ENCODE measurements at places on chromosomes 5 and 9. TPM values are rescaled to one million over a fixed set of nuclear protein-coding genes. Genes with fewer than 3 reads are reported as not detected.

Gene RASGRF2
- 4.9 TPM for polyA plus RNA-seq

Gene DTWD2
- 3.7 TPM for polyA plus RNA-seq

DNA sequence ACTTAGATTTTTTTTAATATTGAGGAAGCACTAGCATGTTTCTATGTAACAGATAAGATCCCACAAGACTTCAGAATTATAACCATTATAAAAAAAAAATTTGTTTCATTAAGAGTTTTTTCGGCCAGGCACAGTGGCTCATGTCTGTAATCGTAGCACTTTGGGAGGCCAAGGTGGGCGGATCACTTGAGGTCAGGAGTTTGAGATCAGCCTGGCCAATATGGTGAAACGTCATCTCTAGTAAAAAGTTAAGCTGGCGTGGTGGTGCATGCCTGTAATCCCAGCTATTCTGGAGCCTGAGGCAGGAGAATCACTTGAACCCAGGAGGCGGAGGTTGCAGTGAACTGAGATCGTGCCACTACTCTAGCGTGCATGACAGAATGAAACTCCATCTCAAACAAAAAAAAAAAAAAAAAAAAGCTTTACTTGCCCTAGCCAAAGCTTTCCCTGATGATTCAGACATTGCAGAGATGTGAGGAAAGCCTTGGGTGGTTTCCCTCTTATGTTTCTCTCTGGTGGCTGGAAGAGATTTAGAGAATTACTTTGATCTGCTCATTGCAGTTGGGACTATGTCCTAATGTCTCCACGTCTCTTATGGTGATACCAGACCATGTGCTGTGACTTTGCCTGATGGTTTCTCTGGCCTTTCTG lies 65.4 kb downstream of the EGFLAM start:
- no peak for DNase-seq

DNA sequence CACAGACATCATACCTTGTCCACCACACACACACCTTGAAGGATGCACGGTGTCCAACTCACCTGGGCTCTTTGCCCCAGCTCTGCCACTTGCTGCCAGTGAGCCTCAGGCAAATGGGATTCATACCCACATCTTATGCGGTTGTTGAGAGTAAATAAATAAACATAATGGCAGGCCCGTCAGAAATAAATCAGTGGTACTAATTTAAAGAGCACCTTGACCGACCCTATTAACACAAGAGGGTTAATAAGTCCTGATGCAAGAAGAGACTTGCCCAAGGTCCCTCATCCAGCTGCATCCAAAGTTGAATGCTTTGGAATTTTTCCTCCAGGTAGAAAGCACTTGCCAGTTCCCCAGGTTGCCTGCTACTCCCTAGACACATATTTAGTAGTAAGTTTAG lies 11.6 kb upstream of the AKNA start:
- no peak for DNase-seq

DNA sequence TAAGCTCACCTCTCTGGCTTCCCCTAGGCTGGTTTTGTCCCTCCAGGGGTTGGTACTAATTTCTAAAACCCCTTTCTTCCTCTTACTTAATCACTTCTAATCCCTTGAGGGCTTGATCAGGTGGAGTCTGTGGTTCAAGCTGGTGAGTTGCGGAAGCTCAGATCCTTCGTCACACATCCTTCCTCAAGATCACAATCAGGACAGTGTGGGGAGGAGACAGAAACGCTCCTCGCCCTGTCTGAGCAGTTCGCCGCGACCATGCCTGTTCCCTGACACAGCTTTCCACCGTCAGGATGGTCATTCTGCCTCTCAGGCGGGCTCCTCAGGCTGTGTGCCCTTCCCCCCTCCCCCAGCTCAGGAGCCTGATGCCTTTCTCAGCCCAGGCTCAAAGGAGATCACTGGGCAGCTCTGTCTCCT lies 24.3 kb downstream of the CPLX2 start:
- no peak for DNase-seq

- no peak for DNase-seq
These were observed 80.1 kb downstream of the NLN start for GRCh38 chr5:65802080-65802479.

- no peak for DNase-seq
These were observed 439 bp downstream of the SSBP2 start for GRCh38 chr5:81750308-81751008.

DNA sequence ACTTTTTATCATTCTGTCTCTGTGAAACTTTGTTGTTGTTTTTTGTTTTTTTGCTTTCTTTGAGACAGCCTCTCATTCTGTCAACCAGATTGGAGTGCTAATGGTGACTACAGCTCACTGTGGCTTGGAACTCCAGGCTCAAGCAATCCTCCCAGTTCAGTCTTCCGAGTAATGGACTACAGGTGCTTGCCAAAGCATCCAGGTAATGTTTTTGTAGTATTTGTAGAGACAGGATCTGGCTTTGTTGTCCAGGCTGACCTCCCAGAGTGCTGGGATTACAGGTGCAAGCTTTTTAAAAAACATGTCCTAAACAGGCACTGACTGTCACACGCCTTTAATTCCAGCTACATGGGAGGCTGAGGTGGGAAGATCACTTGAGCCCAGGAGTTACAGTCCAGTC lies 235.1 kb downstream of the MEF2C start:
- no peak for DNase-seq

DNA sequence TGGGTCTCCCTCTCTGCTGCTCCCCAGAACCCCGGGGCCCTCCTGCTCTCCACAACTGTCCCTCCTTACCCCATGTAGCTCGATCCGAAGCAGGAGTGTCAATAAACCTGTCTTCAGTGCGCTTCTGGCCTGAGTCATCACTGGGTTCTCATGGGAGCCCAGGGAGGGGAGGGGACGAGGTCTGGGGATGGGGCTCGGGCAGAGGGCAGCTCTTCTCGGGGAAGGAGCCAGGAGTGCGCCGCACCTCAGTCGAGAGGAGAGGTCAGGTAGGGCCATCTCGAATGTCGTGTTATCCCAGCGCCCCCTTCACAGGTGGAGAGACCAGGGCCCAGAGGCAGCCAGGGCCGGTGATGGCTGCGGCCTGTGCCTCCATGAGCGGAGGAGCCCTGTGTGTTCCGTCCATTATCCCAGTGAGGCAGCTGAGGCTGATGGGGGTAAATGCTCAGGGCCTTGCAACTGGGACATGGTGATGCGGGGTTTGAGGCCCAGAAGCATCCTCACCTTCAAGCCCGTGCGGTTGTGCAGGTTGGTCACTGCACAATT lies 52.1 kb downstream of the LRSAM1 start:
- DNase-seq: no peak

DNA sequence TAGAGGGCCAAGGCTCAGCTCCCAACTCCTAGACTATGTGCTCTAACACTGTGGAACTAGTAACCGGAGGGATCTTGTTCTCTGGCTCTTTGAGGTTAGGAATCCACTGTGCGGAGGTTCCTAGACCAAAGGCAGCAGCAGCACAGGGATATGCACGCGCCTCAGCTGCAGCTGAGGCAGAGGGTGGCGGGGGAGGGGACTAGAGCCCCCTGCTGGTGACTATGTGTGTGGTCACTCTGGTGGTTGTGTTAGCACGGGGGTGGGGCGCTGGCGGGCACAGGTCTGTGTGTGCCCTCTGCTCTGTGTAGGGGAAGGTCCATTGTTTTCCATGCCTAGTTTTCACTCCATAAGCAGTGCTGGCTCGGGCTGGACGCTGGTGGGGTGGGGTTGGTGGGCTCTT lies 458.0 kb upstream of the IZUMO3 start:
- no peak for DNase-seq

DNA sequence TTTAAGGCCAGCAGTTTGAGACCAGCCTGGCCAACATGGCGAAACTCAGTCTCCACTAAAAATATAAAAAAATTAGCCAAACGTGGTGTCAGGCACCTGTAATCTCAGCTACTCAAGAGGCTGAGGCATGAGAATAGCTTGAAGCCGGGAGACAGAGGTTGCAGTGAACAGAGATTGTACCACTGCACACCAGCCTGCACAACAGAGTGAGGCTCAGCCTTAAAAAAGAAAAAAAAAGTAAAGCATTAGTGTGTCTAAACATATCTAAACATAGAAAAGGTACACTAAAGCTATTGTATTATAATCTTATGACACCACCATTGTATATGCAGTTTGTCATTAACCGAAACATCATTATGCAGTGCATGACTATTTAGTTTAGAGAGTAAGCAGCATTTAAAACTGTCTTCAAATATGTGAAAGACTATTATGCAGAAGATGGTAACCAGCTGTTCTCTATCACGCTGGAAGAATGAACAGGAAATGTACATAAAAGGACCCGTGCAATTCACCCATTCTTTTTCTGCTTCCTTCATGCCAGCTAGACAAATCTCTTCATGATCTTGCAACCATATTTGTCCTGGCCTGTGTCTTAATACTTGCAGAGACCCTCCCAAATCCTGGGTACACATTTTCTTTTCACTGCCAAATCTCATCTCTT lies 58.6 kb downstream of the ITGA1 start:
- DNase-seq: no peak

Gene CDX1
- 0.39 TPM for polyA plus RNA-seq

- DNase-seq: no peak
These were observed 9.1 kb upstream of the DNAJC25 start for GRCh38 chr9:111621895-111622480.

Gene EQTN
- not detected for polyA plus RNA-seq

DNA sequence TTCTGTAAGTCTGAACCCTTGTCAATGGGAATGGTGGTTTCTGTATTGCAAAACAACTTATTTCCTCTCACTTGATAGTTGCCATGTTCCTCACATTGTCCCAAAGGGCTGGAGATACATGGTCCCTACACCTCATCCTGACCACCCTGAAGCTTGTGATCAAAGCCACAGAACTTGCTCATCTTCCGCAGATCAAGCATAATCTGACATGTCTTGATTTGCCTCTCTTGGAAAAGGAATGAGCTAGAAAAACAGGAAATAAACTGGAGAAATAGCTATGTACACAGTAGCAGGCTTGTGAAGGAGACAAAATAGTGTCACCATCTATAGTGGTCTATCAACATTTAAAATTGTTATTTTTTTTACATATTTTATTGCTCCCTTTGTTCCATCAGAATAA lies 871.9 kb upstream of the C9orf72 start:
- no peak for DNase-seq

DNA sequence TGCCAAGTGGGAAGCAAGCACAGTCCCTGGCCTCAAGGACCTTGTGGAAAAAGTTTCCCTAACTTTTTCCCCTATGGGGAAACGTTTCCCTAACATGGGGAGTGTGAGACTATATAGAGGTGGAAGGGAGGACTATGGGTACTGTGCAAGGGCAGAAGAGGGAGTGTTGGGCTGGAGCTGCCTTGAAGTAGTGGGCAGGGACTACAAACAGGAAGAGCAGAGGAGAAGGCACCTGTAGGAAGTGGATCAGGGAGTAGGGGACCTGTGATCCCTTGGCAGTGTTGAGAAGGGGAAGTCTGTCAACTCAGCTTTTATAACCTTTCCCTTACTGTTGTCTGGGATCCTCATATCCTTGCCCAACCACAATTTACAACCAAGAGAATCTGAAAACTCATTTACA lies 1.4 kb downstream of the CMYA5 start:
- no peak for DNase-seq

Gene SHC3
- 0.95 TPM for polyA plus RNA-seq

DNA sequence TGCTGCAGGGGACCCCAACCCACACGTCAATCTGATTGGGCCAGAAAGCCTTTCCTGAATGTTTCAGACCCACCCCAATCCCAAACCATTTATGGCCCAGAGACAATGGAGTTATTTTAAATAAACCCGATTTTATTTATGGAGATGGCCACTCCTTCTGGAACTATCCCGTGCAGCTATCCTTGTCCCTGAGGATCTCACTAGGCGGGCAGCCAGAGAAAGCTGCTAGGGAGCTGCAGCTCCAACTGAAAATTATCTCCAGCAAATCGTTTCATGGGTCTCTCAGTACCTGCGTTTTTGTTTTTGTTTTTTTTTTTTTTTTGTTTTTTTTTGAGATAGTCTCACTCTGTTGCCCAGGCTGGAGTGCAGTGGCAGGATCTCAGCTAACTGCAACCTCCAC lies 23.0 kb downstream of the C1QTNF2 start:
- DNase-seq: no peak

Gene DNAH5
- polyA plus RNA-seq: 0.49 TPM

DNA sequence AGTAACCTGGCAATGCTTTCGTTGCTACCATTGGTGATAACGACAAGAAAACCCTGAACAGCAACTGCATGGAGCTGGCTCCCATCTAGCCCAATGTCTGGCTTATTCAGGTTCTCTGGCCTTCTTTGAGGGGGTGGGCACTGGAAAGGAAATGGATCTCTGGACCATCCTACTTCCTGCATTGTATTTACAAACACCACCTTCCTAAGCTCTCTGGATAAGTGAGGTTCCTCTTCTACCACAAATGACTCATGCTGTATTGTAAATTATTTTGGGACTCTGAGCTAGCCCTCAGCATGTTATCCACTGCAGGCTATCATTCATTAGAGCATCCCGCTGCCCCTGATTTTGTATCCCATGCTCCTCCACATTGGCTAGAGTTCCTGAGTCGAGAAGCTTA lies 136.9 kb upstream of the KLF9 start:
- DNase-seq: no peak

Gene TMOD1
- 8.1 TPM for polyA plus RNA-seq

GRCh38 chr5:157252711-157253465 lies 13.0 kb upstream of the CYFIP2 start:
- DNase-seq: peak; percentile 46

Gene LAMC3
- 13.4 TPM for polyA plus RNA-seq

GRCh38 chr9:21688108-21689102 lies 114.0 kb upstream of the MTAP start:
- DNase-seq: no peak

- no peak for DNase-seq
These were observed 47.4 kb downstream of the P4HA2 start for GRCh38 chr5:132180134-132180745.

Gene PCDHGA9
- 0.54 TPM for polyA plus RNA-seq

Gene CDH18
- not detected for polyA plus RNA-seq

GRCh38 chr5:37208883-37209797 lies 40.0 kb downstream of the CPLANE1 start:
- peak; percentile 82 for DNase-seq

GRCh38 chr9:3916984-3917383 lies 382.9 kb downstream of the GLIS3 start:
- DNase-seq: no peak

Gene ST8SIA4
- 0.69 TPM for polyA plus RNA-seq

DNA sequence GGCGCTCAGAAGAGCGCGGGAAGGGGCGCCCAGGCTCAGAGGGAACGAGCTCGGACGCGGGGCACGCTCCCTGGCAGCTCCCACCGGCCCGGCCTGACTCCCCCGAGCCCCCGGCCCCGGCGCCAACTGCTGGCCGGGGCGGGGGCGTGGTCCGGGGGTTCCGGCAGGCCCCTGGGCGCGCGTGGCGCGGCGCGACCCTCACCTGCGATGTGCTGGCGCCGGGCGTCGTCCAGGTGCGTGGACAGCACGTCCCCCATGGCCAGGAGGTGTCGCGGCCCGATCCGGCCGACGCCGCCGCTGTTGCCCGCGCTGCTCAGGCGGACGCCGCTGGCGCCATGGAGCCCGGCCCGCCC lies 43.5 kb upstream of the STXBP1 start:
- no peak for DNase-seq

DNA sequence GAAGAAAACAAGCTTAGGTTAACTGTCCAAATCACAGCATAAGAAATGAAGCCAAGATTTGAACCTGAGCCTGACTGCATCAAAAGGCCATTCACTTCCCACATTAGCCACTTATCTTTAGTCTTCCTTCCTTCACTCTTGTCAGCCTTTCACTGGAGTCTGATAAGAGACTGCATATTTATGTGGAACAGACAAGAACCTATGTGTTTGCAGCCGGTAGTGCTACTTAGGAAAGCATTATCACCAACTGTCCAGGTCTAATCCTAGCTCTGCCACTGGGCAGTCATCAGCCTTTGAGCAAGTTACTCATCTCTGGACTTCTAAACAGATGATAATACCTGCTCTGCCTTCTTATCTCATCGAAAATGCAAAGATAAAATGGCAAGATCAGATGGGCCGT lies 12.1 kb upstream of the ATP6V0E1 start:
- no peak for DNase-seq

- DNase-seq: no peak
These were observed 2.1 kb downstream of the SAXO1 start for GRCh38 chr9:19030899-19031298.

Gene FEM1C
- polyA plus RNA-seq: 4.3 TPM

All from kidney (tissue), 22 donors.